ENCODE measurements at places on chromosomes 12 and 14.
A peak's percentile ranks its signal among the peaks of the same experiment; 100 is the strongest.

DNA sequence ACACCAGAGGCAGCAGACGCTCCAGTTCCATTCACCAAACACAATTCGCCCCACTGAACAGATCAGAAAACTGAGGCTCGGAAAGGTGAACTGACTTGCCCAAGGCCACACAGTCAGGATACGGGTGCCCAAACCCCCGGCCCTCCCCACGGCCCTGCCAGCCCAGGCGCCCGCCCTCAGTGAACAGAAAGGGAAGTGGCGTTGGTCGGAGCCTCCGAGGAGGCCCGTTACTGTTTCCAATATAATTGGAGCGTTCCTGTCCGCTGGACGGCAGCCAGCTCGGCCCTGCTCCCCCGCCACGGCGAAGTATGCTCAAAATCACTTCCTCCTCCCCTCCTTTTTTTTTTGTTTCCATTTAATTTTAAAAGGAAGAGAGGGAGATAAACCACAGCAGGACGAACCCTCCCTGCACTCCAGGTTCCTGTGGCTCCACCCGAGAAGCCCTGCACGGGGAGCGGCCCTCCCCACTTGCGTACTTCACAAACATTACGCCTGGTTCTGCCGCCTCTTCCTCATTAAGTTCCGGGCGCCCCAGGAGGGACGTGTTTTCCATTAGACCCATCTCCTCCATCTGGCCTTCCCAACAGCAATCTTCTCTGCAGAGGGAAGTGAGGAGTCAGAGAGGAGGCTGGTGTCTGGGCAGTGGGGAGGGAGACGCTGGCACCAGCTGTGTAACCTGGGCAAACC, 61.1 kb downstream of the NCOR2 start:
- DNase-seq: peak; percentile 95

DNA sequence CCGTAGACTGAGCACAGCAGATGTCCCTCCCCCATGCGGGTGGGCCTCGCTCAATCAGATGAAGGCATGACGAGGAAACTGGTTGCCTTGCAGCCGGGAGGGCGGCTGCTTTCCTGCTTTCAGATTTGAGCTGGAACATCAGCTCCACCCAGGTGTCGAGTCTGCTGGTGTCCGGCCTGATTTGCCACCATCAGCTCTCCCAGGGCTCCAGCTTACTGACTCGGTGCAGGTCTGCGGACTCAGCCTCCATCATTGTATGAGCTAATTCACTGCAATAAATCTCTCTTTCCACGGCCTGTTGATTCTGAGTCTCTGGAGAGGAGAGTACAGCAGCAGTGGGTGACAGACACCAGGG, 156.2 kb downstream of the KIF26A start:
- no peak for DNase-seq

- no peak for DNase-seq
Measured at GRCh38 chr12:131129839-131130238, 176.1 kb downstream of the ADGRD1 start.

DNA sequence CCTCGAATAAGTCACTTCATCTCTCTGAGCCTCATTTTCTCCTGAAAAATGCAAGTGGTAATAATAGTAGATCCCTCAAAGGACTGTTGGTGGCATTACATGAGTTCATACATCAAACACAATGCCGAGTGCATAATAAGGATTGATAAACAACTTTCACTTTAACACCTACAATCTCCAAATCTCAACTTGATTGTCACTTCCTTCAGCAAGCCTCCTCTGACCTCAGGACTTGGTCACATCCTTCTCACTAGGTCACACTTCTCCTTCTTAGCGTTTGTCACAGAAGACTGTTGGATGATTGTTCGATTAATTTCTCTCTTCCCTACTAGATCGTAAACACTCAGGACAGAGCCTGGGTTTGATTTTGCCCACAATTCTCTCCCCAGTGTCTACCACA, 7.9 kb upstream of the PRKAB1 start:
- DNase-seq: no peak

DNA sequence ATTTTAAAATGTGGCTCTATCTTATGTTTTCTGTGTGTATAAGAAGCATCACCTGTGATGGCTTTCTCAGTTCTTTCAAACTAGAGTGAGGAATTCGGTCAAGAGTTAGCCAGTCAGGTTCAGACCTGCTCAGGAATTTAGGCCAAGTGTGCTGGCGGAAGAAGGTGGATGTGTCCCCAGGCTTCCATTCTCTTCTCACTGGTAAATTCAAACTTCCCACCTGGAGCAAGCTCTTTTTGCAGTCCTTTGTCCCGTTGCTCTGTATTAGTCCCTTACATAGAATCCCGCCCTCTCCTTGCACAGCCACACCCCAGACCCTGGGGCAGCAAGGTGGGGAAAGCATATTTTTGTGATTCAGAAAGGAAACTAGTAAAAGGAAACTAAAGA, 124.7 kb upstream of the PWP1 start:
- no peak for DNase-seq

GRCh38 chr14:54364555-54365415, 32.0 kb upstream of the CDKN3 start:
- DNase-seq: peak; percentile 84

GRCh38 chr14:94042433-94043091, 16.4 kb downstream of the OTUB2 start:
- DNase-seq: peak; percentile 34

DNA sequence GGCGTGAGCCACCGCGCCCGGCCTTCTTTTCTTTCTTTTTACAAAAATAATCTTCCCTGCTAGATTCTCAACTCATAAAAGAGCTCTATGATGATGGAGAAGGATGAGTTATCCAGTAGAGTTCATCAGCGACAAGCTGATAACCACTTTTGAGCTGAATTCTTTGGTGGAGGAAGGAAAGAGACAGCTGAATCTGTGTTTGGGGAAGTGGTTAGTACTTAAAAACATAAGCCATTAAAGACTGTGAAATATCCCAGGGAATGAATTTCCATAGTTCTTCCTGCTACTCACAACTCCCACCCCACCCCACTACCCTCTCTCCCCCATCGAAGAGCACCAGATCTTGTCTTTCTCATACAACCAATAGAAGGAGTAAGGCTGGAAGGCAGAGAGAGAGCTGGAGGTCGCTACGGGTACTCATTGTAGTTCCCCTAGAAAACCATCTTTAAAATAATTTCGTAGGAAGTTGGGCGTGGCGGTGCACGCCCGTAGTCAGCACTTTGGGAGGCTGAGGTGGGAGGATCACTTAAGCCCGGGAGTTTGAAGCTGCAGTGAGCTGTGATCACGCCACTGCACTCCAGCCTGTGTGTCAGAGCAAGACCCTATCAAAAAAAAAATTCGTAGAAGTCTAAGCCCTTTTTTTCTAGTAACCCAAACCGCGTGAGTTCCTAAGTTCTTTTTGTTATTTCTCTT, 647 bp upstream of the ESPL1 start:
- DNase-seq: no peak

- DNase-seq: no peak
Measured at GRCh38 chr12:108616941-108617858, 16.5 kb downstream of the SELPLG start.

DNA sequence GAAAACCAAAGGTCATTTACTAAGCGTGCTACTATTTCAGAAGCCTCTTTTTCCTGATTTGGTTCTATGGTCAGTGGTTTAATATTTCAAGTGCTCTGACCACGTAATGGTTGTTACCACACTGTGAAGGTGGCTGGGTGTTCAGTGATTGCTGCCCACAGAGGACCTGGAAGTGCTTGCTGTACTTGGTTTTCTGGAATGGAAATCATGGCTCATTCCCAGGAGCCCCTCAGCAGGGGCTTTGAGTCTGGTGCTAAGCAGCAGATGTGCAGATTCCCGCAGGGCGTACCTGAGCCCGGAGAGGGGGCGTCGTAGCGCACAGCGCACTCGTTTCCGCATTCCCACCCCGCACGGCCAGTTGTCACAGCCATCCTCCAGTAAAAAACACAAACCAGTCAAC, 50.5 kb downstream of the TRAF3 start:
- no peak for DNase-seq

DNA sequence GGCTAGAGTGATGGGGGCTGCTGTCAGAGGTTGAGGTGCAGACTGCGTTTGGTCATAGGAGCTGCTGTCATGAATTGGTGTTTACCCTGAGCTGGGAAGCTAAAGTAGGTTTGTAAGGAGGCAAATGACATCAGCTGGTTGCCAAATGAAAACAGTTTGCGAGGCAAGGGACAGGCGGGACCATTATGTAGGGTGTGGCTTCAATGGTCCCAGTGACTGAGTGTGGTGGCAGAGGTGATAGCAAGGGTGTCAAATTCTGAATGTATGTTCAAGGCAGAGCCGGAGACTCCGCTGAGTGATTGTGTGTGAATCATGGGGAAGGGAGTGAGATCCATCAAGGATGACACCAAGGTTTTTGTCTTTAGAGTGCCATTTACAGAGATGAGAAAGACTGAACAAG, 359.5 kb downstream of the VRK1 start:
- DNase-seq: no peak
